NCI-H2081 (cell line): ENCODE measurements at places on chromosomes 6 and 20.

GRCh38 chr6:152605941-152606340 lies 31.2 kb downstream of the SYNE1 start:
- DNase-seq = no peak

GRCh38 chr20:56689852-56690485 lies 60.9 kb downstream of the TFAP2C start:
- DNase-seq = no peak

- DNase-seq = no peak
These were observed 111.2 kb upstream of the HIVEP1 start for GRCh38 chr6:11900662-11901598.

GRCh38 chr6:158780246-158780884 lies 38.8 kb downstream of the EZR start:
- no peak for DNase-seq

GRCh38 chr6:7749478-7749877 lies 23.6 kb downstream of the BMP6 start:
- no peak for DNase-seq

GRCh38 chr6:158009935-158010585 lies 28.4 kb downstream of the SYNJ2 start:
- no peak for DNase-seq

DNA sequence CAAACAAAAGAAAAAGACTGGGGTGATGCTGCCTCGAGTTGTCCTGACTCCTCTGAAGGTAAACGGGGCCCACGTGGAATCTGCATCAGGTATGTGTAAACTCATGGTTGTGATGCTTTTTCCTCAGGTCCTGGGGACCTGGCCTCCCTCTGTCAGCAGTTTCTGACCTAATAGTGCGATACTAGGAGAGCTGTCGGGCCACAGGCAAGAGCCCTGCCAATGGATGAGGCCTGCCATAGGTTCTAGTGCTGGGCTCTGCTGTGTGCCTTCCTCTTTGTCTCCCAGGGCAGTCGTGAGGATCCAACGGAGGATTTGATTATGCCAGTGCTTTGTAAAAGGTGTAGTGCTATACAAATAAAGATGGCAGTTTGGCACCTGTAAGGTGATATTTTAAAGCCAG lies 71.2 kb downstream of the ASXL1 start:
- no peak for DNase-seq

DNA sequence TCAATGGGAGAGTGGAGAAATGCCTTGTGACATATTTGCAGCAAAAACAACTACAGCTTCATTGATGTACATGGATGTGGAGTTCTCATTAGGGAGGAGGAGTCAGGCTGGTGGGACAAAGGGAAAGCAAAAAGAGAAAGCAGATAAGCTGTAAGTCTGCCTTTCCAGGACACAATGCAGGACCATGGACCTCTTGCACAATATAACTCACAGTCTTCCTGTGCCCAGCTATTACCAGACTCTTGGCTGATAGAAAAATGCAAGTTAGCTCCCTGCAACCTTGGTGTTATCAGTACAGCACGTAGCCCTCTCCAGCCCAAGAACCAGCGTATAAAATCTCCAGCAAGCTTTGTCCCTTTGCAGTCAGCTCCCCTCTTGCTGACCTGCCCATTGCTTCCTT lies 232.3 kb downstream of the NFATC2 start:
- DNase-seq = no peak

- no peak for DNase-seq
These were observed 36.6 kb upstream of the NFATC2 start for GRCh38 chr20:51579137-51579536.

DNA sequence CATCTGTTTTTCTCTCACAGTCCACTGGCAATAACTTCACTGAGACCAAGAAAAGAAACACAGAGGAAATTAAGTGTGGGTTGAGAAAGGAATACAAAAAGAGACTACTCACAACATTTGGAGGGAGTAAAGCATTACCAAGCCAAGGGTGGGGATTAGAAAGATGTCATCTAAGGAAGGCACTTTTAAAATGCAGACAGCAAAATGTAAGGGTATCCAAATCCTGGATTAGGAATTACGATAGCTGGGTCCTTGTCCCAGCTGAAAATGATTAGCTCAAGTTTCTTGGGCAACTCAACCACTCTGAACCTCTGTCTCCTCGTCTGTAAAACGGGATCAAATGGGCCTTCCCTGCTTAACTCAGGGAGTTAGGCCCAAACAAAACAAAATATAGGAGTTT lies 2.2 kb downstream of the LEMD2 start:
- no peak for DNase-seq

DNA sequence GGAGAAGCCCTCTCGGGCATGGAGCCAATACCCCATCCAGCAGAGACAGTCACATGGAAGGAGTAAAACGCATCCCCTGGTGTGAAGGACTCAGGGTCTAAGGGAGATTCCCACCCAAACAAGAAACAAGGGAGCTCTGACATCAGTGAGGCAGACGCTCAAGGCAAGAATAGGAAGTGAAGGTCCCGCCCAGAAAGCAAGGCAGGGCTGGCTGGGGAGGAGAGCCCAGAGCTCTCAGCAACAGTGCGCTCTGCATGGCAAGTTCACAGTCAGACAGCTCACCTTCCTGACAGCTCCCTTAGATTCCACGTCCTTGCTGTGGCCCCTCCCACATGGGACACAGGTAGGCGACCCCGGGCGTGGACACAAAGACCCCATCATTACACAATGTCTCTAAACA lies 85.6 kb downstream of the TTLL2 start:
- DNase-seq = no peak

- DNase-seq = no peak
These were observed 106.2 kb downstream of the LCA5 start for GRCh38 chr6:79430913-79431536.

GRCh38 chr20:63061771-63062100 lies 55.0 kb upstream of the BHLHE23 start:
- no peak for DNase-seq

GRCh38 chr6:63677282-63677681 lies 41.7 kb downstream of the PHF3 start:
- DNase-seq = no peak

- no peak for DNase-seq
These were observed 52.9 kb upstream of the TAF8 start for GRCh38 chr6:41997456-41997855.

- DNase-seq = no peak
These were observed 513.3 kb upstream of the SOX4 start for GRCh38 chr6:21080221-21080620.

DNA sequence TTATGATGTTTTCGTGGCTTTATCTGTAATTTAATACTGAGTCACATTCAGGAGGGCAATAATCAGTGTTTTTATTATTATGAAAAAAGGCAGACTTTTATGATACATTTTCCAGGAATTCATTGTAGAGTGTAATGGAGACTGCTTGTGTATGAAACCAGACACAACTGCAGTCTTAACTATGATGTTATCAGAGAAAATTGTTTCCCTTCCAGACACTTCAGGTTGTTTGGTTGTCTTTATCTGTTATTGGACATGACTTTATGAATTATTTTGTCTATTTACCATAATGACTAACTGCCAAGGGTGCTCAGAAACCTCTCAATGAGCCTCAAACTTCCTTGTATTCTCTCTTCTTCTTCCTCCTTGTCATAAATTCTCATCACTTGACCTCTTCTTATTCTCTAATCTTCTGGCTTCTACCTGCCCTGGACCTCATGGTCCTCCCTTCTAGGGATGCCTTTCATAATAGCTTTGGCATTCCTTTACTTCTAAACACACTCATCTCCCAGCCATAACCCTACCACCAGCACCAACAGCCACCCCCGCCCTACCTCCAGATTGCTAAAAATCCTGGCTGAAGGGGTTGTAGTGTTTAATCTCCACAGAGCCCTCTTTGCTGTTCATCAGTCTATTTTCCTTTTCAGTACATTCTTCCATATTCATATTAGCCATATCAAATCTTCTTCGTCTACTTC lies 492.5 kb downstream of the CDKAL1 start:
- DNase-seq = no peak

DNA sequence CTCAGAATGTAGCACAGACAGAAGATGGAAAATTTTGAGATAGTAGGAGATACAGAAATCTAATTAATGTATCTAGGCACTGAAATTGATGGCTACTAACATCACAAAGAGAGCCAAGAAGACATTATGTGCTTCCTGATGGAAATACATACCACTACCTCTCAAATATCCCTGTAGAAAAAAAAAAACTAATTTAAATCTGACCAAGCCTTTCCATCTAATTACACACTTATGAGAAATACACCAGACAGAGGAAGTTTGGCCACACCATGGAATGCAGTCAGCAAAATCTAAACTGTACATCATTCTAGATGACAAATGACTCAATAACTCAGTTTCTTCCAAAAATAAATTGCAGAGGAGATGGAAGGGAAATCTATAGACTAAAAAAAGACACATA lies 18.9 kb downstream of the VPS52 start:
- no peak for DNase-seq

GRCh38 chr6:148128014-148128730 lies 214.5 kb upstream of the SASH1 start:
- no peak for DNase-seq

- no peak for DNase-seq
These were observed 41.8 kb downstream of the DSTN start for GRCh38 chr20:17611540-17612286.

DNA sequence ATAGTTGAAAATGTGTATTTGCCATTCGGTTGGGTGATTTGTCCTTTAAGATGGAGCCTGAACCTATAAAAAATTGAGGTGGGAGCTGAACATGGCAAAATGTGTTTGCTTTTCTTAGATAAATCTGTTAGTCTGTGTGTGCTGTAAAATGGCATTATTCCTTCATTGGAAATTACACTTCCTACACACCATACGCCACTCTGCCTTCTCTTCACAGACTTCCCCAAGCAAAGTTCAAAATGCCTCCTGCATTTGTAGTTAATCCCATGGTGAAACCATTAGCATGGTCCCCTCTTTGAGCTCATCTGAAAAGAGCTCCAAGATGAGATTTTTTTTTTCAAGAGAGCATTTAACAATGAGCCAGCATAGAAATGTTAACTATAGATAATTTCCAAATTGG lies 567 bp downstream of the ADTRP start:
- no peak for DNase-seq

GRCh38 chr6:158086504-158087223 lies 81.4 kb downstream of the SERAC1 start:
- no peak for DNase-seq

GRCh38 chr20:23272176-23273029 lies 78.2 kb upstream of the NXT1 start:
- no peak for DNase-seq

- DNase-seq = no peak
These were observed 123.0 kb downstream of the SOBP start for GRCh38 chr6:107612762-107613415.
